Head of caudate nucleus (tissue), 42 donors: ENCODE measurements at places on chromosomes 1 and 21.

GRCh38 chr1:169989246-169989645, 85.2 kb downstream of the KIFAP3 start:
- no peak for DNase-seq

DNA sequence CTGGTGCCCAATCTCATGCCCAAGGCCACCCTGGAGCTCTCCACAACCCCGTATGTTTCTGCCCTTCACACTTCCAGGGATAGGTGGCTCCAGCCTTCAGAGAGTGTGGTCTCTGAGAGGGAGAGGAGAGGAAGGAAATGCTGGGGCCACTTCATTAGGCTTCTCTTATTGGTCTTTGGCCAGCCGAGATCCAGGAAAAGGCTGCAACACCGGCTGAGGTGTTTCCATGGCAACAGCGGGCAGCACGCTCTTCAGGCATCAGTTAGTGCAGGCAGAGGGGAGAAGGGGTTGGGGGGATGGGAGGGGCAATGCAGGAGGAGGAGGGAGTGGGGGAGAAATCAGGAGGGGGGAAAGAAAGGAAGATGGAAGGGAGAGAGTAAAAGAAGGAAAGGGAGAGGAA, 275.1 kb upstream of the GJB5 start:
- no peak for DNase-seq

DNA sequence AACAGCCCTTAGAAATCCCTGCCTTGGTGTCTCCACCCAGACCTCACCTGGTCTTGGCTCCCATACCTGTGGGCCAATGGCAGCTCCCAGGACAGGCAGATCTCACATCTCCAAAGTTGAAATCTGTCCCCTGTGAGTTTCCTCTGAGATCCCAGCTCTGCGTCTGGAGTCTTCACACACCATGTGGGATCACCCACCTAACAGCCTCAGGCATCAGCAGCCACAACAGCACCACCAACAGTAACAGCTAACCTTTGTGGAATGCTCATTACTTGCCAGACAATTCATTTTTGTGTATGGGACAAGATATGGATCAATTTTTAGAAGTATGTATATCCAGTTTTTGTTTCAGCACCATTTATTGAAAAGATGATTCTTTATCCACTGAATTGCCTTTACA, 523.2 kb downstream of the MATN1 start:
- DNase-seq = no peak

DNA sequence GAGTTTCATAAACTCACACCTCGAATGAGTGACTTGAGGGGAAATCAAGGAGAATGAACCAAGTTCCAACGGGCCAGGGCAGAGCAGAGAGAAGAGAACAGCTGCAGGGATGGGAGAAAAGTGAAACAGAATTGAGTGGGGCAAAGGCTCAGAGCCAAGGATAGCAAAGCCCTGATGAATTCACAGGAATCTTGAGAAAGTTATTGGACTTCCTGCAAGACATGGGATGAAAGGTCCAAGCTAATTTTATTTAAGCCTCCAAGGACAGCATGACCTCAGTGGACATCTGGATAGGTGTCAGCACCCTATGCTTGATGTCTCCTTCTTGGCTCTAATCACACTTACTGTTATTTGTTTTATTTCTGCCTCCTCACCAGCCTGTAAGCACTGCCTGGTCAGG, 43.0 kb upstream of the RAVER2 start:
- no peak for DNase-seq

GRCh38 chr1:6960860-6961259, 175.6 kb downstream of the CAMTA1 start:
- no peak for DNase-seq

GRCh38 chr21:36960676-36961284, 5.7 kb downstream of the HLCS start:
- DNase-seq = no peak

- DNase-seq = no peak
Measured at GRCh38 chr1:215551806-215552205, 15.3 kb upstream of the KCTD3 start.

DNA sequence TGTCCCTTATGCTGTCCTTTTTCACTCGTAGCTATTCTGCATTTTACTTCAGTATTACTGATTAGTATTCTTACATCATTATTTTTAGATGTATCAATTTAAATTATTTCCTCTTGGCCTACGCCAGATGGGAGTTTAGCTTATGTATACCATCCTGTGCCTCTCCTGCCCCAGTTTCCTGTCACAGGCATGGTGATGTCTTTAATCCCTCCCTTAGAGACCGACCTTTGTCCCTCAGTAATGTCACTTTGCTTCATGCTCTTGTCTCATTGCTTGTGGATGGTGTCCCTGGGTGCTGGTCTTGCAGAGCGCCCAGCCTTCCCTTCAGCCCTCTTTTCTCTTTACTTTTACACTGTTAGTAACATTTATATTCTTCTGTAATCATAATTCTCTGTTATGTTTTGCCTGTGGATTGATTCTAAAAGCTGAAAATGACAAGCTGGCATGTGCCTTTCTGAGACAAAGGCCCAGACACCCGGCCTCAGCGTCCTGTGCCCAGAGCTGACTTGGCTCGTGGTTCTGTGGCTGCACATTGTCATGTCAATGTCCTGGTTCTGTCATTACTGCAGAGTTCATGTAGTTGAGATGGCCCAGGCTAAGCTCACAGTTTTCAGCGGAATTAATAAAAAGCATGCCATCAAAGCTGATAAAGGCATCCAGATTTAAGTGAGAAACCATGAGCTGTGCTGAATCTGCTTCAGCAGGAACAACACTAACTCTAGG, 100.7 kb downstream of the MTR start:
- DNase-seq = no peak

DNA sequence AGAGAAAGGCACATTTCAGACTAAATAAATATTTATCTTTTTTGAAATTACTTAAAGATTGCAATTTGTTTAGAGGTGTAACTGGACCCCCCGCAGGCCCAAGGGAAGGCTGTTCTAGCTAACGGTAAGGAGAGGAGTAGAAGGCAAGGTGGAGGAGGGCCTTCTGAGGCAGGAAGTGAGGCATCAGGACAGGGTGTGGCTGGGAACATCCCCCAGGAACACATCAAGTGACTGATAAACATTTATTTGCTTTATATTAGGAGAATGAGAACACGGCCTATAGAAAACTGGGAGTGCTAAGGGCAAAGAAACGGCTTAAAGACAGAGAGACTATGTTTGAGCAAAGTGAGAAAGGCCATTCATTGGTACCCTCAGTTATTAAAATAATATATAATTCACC, 23.2 kb downstream of the HIVEP3 start:
- DNase-seq = no peak

- no peak for DNase-seq
Measured at GRCh38 chr1:192632188-192632587, 3.8 kb upstream of the RGS13 start.

DNA sequence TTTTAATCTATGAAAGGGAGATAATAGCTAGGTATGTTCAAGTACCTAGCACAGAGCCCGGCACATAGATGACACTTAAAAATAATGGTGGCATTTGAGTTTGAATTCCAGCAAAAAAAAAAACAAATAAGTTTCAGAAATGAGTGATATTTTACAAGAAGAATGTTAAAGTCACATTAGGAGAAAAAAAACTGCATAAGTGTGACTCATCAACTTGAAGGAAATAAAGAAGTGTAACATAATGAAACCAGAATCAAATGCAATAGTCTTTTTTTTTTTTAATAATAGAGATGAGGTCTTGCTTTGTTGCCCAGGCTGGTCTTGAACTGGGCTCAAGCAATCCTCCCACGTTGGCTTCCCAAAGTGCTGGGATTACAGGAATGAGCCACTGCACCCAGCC, 17.1 kb downstream of the DNASE2B start:
- no peak for DNase-seq

DNA sequence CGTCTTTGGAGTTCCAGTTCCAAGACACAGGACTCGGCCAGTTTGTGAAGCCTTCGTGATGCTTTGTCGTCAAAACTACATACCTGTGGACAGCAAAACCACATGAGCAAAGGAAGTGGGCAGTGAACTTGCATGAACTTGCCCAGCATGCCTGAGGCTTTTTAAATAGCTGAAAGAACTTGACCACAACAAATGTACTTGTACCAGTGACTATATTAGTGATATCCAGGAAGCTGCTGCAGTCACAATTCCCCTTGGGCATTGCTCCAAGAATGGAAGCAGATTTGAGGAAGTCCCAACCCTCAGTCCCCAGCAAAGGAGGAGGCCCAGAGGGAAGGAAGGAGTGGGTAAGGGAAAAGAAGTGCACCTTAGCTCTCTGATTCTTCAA, 2.6 kb downstream of the FUCA1 start:
- peak; percentile 18 for DNase-seq
